AG04450 (cell line): ENCODE measurements at places on chromosomes 7 and 10.

DNA sequence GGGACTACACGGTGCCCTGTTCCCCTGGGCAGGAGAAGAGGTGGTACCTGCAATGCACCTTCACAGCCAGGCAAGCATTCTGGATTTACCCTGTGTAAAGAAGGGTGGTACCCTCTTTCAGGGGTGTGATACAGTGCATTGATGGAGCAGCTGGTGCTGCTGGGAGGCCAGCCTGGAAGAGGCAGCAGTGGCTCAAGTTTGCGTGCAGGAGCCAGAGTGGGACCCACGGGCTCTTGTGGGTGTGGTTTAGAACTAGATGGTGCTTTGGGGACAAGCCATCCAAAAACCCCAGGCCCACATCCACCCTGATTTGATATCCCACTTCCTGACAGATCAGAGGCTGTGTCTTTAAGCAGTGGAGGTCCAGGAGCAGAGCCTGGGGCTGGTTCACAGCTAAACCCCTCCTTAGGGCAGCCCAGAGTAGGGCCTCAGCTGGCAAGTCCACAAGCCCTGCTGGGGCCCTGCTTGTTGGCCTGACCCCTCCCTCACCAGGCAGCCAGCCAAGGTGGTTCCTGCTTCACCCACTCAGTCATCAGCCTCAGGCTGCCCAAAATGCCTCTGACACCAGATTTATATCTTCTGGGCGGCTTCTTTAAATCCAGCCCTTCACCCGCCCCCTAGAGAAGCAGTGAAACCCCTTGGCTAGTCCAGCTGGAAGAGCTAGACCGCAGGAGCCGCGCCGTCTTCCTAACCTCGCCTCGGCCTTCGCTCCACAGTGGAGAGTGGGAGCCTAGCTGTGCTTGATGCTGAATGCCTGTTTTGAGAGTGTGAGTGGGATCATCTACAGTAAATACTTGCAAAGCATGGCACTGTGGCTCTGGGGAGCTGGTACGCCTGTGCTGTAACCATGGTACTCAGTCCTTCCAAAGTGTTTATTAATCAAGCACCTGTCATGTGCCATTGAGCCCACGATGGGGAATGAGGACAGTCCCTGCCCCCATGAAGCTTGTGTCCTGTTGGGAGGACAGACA is 1.4 kb upstream of the ASIC3 start:
- DNase-seq, result no peak

DNA sequence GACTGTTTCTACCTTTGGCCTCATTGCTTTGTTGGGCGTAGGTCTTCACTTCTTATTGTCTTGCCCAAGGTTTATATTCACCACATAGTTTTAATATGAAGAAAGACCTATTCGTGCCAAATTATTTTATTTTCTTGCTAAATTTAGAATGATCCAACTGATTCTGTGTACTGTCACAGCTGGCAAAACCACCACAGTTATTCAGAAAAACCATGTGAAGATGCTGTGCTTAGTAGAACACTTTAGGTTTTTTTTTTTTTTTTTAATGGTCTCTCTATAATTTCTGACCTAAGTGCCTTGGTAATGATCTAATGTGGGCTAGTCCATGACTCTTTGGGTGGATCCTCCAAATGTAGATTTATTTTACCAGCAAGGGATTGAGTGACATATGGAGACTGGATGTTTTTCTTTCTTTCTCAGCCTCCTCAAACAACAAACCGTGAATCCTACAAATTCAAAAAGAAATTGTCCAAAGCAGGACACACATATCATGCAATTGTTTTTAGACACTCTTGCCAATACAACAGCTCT is 243.8 kb downstream of the DYNC1I1 start:
- DNase-seq, result no peak

DNA sequence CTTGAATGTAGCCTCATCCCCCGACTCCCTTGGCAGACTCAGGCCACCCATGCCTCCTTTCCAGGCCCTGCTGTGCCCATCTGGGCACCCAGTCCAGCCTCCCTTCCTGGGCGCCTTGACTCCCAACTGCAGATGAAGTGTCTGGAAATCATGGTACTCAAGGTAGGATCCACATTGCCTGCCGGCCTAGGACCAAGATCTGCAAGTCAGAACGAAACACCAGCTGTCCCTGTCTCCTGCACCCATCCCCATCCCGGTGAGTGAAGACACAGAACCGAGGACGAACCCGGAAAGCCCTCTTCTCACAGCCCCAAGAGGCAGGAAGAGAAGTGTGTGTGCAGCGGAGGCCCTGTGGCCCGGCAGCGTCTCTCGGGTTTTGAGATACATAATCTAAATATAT is 205.1 kb downstream of the EMX2 start:
- DNase-seq, result no peak

- no peak for DNase-seq
Observed at GRCh38 chr10:125691160-125691981, 8.4 kb upstream of the TEX36 start.

DNA sequence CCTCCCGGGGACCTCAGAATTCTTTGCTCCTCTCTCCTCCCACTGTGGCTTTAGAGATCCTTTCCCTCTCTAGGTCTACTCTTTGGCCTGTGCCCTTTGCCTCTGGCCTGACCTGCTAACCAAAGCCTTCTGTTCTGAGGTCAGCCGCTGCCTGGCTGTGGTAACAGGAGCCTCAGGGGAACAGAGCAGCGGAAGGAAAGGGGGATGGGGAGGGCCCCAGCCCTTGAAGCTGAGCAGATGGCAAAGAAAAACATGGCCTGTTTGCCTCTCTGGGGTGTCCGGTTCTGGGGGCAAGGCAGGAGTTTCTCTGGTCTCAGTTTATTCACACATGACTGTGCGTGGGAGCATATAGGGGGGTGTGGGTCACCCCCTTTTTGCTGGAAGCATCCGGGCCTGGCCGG is 28.2 kb downstream of the COL26A1 start:
- no peak for DNase-seq
